ENCODE measurements at places on chromosomes 16 and 17.

- DNase-seq = peak; percentile 31
Measured at GRCh38 chr17:40551091-40551878, 14.0 kb downstream of the CCR7 start.

DNA sequence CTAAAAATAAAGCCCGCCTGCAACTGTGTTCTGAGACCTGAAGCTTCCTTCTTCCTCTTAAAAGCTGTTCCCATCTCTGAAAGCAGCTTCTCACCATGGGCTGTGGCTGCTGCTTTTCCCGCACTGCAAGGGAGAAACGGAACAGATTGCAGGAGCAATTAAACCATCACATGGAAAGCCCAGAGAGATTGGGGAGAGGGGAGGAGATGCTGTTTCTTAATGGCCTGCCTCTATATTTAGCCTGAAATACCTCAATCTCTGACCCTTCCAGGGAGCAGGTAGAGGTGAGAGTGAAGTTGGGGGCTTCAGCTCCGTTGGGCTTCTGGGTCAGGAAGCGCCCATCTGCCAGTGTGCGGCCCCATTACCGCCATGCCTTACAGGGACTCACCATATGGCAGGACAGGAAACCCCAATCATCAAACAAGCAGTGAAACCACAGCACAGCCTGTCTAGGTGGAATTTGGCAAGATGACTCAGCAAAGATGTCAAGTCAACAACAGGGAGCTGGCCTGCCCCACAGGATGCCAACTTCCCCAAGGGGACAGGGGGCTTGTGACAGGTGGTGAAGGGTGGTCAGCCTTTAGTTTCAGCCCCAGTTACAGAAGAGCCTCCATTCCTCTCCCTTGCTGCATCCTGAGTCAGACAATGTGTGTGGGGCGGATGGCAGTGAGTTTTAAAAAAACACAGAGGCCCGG is 286.6 kb upstream of the CCL2 start:
- DNase-seq = no peak

GRCh38 chr17:71842986-71843385 is 277.8 kb upstream of the SOX9 start:
- no peak for DNase-seq

DNA sequence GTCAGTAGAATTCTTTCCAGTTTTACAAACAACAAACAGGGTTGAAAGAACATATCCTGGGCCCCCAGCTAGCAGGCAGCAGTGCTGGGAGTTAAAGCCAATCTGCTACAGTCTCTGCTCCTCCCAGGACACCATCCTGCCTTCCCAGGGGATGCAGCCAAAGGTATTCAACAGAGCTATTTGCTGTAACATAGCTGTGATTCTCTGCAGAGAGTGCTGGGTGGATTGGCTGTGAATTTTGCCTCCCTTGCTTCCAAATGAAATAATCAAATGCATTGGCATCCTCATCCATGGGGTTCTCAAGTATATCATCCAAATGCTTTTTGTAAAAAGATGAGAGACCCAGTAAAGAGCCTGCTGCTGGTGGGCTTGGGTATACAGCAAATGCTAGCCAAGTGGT is 124.3 kb downstream of the NPIPB5 start:
- DNase-seq = no peak

DNA sequence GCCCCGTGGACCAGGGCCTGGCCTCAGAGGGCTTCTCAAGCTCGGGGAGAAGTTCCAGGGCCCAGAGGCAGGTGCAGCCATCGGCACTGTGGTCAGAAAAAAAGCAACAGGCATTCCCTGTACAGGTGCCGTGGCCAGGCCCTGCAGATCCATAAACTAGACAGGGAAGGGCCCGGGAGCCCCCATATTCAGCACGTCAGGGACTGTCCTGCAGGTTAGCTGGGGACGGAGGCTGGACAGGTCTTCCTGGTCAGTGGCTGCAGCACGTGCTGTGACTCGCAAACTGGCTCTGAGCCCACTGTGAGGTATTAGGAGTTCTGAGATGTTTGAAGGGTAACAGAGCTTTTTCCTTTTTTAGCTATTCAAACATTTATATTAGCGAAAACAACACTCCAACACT is 15.0 kb upstream of the C16orf95 start:
- no peak for DNase-seq

GRCh38 chr17:71516149-71516548 is 604.7 kb upstream of the SOX9 start:
- DNase-seq = no peak

GRCh38 chr16:86458149-86458777 is 52.1 kb upstream of the FOXF1 start:
- DNase-seq = no peak

DNA sequence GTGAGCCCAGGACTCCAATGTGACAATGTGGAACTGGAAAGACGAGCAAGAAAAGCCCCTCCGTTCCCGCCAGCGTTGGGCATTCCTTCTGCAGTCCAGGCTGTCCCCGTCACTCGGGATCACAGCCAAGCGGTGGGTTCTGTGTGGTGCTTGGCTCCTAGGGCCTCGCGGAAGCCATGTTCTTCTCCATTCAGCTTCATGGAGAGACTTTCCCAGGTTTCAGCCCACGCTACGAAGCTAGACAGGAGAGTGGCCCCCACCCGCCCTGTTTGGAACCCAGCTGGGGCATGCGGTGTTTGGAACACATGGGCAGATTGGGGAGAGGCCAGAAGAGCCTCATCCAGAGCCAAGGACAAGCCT is 5.8 kb downstream of the LMF1 start:
- DNase-seq = no peak

DNA sequence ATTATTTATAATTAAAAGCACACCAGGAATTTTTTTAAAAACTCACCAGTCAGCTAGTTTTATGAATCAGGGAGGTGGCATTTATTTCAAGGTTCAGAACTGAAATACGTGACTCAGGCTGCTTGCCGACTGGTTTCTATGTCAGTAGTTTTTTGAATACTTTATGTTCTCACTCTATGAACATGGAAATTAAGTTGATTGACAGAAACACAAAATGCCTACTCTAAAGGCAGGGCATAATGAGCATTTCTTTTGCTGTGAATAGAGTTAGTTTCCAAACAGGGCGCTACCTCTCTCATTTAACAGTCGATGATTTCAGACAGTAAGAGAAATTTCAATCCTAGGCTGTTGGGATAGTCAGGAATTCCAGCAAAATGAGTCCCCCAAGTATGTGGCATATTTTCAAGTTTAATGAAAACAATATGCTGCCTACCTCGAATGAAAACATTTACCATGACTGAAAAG is 6.7 kb downstream of the HS3ST3B1 start:
- DNase-seq = no peak

GRCh38 chr16:67428146-67428731 is 2.7 kb upstream of the HSD11B2 start:
- peak; percentile 54 for DNase-seq

DNA sequence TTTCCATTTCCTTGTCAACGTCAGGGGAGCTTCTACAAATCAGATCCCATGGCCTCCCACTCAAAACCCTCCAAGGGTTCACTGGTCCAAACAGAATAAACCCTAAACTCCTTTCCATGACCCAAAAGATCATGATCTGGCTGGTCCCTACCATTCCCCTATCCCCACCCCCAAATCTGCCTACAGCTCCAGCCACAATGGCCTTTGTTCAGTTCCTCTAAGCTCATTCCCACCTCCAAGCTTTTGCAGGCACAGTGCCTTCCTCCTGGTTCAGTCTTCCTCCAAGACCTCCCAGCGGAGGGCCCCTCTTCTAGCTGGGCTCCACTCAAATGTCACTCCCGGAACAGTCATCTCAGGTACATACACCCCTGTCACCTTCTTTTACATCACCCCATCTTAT is 2.0 kb downstream of the GPRC5B start:
- DNase-seq = no peak

- DNase-seq = no peak
Measured at GRCh38 chr17:752620-753219, 656 bp upstream of the GEMIN4 start.

GRCh38 chr16:85995541-85996423 is 96.8 kb downstream of the IRF8 start:
- no peak for DNase-seq

- DNase-seq = no peak
Measured at GRCh38 chr16:69526831-69527655, 38.7 kb upstream of the NFAT5 start.

- DNase-seq = no peak
Measured at GRCh38 chr17:17580662-17581470, 10.6 kb downstream of the PEMT start.

DNA sequence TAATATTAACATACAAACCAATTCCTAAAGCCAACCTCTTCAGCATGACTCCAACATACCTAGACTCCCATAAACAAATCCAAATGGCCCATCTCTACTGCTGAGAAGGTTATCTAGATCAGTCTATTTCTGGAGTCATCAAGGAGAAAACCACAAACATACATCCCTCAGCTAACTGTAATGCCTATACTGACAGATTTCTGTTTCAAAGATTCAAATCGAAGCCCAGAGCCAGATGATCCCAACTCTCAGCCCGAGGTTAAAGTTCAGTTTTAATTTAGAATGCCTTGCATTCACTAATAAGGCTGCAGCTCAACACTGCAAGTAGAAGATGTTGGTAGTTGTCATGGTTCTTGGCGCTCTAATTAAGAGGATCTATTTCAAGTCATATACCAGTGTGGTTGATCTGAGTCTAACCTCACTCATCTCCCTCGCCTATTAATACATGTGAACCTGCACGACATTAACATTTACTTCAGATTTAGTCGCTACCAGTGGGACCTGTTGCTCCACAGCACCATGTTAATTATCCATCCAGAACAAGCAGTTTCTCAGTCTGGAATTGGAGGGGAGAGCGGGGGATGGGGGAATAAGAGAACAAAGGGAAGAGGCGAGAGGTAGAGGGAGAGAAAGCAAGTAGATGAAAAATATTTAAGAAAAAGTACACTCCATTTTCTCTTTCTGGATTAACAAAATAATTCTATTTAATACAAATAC is 15.4 kb downstream of the PHF12 start:
- no peak for DNase-seq

GRCh38 chr16:54430491-54431030 is 144.0 kb upstream of the IRX3 start:
- DNase-seq = no peak

DNA sequence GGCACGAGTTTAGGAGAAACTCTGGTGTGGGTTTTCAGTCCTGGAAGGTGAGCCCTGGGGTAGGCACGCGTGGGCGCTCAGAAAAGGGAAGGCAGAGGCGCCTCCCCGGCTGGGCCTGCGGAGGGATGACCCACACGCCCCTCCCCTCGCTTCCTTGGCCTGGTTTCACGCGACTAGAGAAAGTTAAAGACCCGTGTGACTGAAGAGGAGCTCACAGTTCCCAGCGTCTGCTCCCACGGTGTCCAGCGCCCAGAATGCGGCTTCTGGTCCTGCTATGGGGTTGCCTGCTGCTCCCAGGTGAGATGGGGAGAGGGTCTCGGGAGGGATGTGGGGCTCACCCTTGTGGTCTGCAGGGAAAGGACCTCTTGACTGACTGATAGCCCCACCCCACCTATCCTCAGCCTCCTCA is at the start of gene CD300LG:
CD300LG (plus strand) TSS at position 214 of the 409 bp plus-strand sequence; CDS start at position 255, 41 bp downstream.
- no peak for DNase-seq

GRCh38 chr16:58502217-58502921 is 2.4 kb downstream of the NDRG4 start:
- no peak for DNase-seq

DNA sequence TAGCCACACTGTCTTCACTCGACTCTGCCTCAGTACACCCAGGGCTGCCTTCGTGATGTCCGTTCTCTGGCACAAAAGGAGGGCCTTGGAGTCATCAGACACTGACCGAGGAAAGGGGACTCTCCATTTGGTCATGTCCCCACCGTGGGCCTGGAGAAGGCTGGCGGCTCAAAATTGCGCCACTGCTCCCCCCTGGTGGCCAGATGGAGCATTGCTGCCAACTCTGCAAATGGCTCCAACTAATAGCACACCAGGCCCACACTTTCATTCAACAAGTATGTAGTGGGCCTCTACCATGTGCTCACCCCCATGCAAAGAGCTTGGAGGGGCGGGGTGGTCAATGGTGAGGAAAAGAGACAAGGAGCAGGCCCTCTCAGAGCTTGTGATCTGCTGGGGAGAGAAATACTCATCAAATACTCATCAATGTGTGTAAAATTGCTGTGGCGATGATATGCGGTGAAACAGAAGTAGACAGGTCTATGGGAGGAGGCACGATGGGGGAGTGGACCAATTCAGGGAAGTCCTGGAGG is 5.2 kb upstream of the GRIN2C start:
- peak; percentile 75 for DNase-seq

- no peak for DNase-seq
Measured at GRCh38 chr17:81925860-81926450, 1.6 kb downstream of the MAFG start.

DNA sequence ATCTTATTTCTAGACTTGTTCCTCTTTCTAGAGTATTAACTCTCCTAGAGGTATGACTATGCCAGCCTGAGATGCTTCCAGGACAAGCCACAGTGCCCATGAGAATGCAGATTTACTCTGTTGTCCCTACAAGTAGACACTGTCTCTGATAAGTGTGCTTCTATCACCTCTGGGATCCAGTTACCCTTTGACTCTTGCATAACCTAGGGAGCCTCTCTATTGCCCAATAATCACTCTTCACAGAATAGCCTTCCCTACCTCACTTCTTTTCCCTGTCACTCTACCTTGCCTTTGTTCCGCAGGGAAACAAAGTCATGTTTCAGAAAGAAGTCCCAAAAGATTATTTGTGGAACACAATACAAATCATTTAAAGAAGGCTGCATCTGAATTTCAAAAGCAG is 1.6 kb upstream of the KRT34 start:
- DNase-seq = no peak

- DNase-seq = no peak
Measured at GRCh38 chr17:47707056-47707804, 13.3 kb downstream of the TBKBP1 start.

DNA sequence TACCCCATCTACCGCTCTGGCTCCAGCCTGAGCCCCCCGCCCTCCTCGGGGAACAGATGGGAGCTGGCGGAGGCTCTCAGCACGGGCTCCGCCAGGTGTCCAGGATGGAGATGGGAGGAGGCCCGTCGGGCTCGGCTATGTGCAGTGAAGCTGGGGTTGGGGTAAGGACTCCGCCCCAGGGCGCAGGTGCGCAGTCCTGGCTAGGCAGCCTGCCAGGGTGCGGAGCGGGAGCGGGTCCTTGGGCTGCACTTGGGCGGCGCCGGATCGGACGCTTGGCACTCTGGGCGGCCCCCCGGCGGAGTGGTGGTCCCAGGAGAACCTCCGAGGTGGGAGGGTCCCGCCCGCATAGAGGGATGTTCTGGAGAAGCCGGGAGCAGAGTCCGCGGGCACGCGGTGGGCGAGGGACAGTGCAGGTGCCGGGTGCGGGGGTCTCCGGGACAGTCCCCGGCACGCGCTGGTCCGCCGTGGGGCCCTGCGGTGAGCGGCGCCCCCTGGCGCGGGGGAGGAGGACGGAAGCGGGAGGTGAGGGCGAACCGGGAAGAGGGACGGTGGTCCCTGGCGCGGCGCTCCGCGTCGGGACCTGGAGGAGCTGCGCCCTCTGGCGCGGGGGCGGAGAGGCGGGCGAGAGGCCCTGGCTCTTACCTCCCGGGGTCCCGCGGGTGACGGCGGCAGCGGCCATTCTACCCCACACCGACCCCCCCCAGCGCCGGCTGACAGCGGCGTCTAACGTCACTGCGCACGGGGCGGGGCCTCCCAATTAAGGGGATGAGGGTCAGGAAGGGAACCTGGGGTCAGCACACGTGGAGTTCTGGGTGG is at the start of gene CAMTA2:
CAMTA2 (minus strand) TSS at position 725 of the 816 bp plus-strand sequence. CDS start 1,453 bp downstream, outside the sequence.
- peak; percentile 86 for DNase-seq

All from activated CD4-positive, CD25-positive, alpha-beta regulatory T cell treated with anti-CD3 and anti-CD28 coated beads, Interleukin-2, amount 50 U/mL, for 72 hours (primary cell).